Right ventricle myocardium inferior (tissue), 1 donor: ENCODE measurements at places on chromosomes 7 and 10. TPM values are rescaled to one million over a fixed set of nuclear protein-coding genes. Genes with fewer than 3 reads are reported as not detected.

Gene EIF5AL1
- 0.05 TPM for total RNA-seq

GRCh38 chr10:104641937-104642657 lies 1.0 kb downstream of the SORCS3 start:
- DNase-seq: no peak

- peak; percentile 37 for DNase-seq
Measured at GRCh38 chr7:122885583-122886356, 490 bp downstream of the CADPS2 start.

Gene SLC26A5
- total RNA-seq: not detected

GRCh38 chr10:100654782-100655325 lies 90.5 kb upstream of the PAX2 start:
- DNase-seq: no peak

Gene AZGP1
- total RNA-seq: 94.1 TPM

- no peak for DNase-seq
Measured at GRCh38 chr7:147276783-147277370, 1160.3 kb downstream of the CNTNAP2 start.

Gene ABCB4
- total RNA-seq: 4.4 TPM

GRCh38 chr7:120831260-120831659 lies 26.7 kb downstream of the TSPAN12 start:
- DNase-seq: no peak

GRCh38 chr7:36232555-36232954 lies 79.5 kb downstream of the EEPD1 start:
- DNase-seq: no peak

DNA sequence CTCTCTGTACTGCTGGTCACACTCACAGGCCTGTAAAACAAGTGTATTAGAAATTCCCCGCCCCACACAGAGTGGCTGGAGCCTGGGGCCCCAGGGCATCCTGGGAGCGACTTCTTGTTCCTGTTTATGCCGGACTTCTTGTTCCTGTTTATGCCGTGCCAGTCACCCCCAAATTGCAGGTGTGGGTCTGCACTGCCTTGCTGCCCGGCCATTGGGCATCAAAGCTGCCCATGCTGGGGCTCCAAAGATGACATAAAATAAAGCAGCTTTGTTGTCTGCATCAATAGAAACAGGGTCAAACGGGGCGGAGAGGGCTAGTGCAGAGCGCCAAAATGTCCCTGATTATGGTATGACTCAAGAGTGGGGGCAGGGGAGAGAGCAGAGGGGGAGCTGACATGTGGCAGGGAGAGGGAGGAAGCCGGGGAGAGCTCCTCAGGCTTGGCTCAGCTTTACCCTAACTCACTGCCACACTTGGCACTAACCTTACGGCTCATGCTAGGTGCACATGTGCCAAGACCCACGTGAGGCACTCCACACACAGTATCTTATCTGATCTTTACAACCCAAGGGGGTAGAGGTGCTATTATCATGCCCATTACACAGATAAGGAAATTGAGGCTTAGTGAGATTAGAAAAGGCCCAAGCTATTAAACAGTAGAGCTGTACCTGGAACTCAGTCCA lies 98.4 kb downstream of the PIP4K2A start:
- peak; percentile 72 for DNase-seq

- DNase-seq: no peak
Measured at GRCh38 chr7:39624442-39624807, 1.1 kb downstream of the RALA start.

GRCh38 chr7:100720279-100720670 lies at the start of gene EPO:
EPO (plus strand) TSS chr7:100720468; CDS start chr7:100720981, 513 bp downstream.
- DNase-seq: no peak

Gene ATOH7
- total RNA-seq: not detected

DNA sequence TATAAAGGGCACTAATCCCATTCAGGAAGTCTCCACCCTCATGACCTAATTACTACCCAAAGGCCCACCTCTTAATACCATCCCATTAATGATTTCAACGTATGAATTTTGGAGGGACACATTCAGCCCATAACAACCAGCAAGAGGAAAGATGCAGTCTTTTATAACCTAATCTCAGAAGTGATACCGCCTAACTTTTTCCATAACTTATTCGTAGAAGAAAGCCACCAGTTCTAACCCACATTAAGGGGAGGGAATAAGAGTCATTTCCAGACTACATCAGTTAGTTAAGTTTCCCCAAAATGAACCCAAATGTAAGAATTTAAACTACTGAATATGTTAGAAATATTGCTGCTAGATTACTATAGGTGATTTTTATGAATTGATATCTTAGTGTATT lies 32.1 kb upstream of the LHFPL3 start:
- no peak for DNase-seq

- DNase-seq: no peak
Measured at GRCh38 chr7:33880787-33881186, 24.6 kb upstream of the BMPER start.

GRCh38 chr7:3218411-3219225 lies 82.4 kb upstream of the SDK1 start:
- no peak for DNase-seq

Gene CALML3
- not detected for total RNA-seq

GRCh38 chr7:26200038-26200443 lies 505 bp downstream of the HNRNPA2B1 start:
- peak; percentile 86 for DNase-seq

GRCh38 chr7:27423821-27424220 lies 181.2 kb downstream of the EVX1 start:
- DNase-seq: no peak

Gene TIMM23B
- total RNA-seq: 13.6 TPM

- DNase-seq: no peak
Measured at GRCh38 chr10:71424496-71425194, 27.9 kb downstream of the CDH23 start.

GRCh38 chr7:130369110-130369711 lies 11.1 kb upstream of the CPA1 start:
- no peak for DNase-seq

DNA sequence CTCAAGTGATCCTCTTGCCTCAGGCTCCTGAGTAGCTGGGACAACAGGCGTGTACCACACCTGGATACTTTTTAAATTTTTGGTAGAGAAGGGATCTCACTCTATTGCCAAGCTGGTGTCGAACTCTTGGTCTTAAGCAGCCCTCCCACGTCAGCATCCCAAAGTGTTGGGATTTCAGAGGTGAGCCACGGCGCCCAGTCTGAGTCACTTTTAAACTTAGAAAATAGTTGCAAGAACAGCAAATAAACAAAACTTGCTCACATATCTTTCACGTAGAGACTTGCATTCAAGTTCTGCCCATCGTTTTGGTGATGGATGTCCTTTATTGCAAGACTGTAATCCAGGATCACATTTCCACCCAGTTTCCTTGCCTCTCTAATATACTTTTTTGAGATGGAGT lies 16.6 kb downstream of the GTF2I start:
- DNase-seq: no peak

Gene ASB4
- total RNA-seq: 7.0 TPM

DNA sequence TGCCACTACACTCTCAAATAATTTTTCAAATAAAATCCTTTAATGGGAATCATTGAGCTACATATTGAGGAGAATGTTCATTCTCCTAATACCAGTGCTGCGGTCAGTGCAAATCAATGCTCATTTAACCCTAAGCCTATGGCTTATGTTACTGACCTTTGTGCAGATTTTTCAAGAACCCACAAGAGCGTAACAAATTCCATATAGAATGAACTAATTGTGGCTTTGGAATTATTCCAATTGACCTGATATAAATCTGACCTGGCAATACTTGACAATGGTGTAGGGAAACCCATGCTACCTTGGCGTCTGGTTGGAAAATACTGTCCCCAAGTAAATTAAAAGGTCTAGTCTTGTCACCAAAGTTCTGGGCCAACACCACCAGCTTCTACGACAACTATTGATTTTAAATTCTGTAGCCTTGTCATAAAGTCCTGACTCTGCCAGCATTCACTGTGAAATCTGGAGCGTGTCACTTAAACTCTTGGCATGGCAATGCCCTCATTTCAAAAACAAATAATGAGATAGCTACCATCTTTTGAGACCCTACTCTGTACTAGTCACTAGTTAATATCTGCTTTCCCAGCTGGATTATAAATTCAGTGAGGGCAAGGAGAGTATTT lies 320.9 kb downstream of the AHR start:
- no peak for DNase-seq

DNA sequence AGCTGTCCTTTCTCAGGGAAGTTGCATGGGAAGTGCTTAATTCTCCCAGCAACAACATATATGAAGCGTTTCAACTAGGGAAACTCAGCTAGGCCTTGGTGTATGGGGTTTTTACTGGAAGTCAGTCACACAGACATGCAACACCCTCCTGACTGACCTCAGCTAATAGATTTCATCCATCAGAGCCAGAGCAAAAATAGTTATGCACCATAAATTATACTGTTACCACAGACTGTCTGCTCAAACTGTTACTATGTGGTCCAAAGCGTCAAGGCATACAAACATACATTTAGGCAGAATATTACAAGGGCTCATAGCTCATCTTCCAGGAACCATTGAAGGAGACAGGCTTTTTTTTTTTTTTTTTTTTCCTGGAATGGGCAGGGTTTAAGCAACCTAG lies 417.9 kb downstream of the ANKRD7 start:
- DNase-seq: no peak

DNA sequence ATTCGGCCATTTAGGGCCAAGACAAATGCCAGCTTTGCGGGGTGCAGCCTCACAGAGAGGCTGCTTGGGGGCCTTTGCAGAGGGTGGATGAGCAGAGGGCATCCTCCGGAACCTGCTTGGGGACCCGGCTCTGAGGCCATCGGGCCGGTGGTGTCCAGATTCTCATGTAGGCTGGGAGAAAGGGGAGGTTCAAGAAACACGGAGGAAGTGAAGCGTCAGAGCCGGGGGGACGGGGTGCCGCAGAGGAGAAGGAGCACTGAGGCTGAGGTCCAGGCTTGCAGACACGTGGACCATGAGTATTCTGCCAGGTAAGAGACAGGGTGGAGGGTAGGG lies 150.7 kb upstream of the SHH start:
- no peak for DNase-seq

Gene PRKG1
- 28.1 TPM for total RNA-seq

DNA sequence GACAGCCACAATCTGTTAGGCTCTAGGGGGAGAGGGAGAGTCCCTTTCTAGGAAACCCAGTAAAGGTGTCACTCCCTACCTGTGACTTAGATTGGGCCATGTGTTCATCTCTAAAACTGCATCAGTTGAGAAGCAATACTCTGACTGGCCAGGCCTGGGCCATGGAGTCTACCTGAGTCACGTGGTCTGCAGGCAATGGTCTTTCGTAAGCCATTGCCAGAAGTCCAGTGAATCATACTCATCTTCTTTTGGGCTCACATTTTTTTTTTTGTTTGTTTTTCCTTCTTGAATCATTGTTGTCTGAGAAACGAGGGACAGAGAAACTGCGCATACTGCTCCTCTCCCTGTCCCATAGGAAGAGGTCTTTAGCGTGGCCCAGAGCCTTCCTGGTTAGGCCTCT lies 215.6 kb downstream of the CCSER2 start:
- no peak for DNase-seq

Gene DNMBP
- 6.6 TPM for total RNA-seq

GRCh38 chr7:37942934-37943610 lies 22.6 kb downstream of the EPDR1 start:
- DNase-seq: peak; percentile 88

Gene ANKRD30A
- total RNA-seq: not detected

DNA sequence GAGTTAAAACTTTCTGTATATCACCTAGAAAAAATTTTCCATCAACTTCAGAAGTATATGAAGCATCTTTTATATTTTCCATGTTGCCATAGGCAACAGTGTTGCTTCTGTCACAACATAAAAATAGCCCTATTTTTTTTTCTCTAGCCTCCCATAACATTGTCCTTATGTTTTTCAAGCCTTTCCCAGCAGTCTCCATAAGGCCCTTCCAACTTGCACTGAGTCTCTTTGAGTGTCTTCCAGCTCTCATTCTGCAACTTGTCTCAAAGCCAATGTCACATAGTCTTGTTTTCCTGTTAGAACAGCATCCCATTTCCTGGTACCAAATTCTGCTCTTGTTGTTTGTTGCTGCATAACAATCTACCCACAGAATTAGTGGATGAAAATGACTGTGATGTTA lies 1055.5 kb upstream of the GHITM start:
- DNase-seq: no peak

Gene NOS3
- total RNA-seq: 19.4 TPM

GRCh38 chr10:36771725-36772124 lies 353.7 kb upstream of the ANKRD30A start:
- no peak for DNase-seq

Gene AKR1C4
- not detected for total RNA-seq
